ENCODE measurements at places on chromosomes 5 and 9.

DNA sequence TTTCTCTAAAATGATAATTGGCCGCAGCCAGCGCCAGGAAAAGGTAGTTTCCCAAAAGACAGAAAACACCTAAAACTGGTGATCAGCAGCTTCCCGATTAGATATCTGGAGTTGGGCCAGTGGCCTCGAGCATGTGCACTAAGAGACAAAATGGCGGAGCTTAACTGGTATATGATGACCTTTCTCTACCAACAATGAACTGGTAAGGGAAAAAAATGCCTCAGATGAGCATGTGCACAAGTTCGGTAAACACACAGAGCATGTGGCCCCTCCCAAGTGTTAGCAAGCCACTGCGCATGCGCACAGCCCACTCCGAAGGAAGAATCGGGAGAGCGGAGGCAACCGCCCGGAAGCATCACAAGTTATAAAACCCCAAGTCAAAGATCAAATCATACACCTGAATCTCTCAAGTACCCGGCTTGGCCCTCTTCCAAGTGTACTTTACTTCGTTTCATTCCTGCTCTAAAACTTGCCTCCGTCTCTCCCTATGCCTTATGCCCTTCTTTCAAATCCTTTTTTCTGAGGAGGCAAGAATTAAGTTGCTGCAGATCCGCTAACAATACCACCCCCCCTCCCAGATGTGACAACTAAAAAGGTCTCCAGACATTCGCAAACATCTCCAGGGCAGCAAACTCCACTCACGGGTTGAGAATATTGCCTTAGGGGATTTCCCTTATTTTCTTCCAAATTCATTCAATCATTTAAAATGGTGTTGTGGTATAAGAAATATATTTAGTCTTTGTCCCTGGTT lies 15.0 kb upstream of the PTBP3 start:
- DNase-seq = no peak

DNA sequence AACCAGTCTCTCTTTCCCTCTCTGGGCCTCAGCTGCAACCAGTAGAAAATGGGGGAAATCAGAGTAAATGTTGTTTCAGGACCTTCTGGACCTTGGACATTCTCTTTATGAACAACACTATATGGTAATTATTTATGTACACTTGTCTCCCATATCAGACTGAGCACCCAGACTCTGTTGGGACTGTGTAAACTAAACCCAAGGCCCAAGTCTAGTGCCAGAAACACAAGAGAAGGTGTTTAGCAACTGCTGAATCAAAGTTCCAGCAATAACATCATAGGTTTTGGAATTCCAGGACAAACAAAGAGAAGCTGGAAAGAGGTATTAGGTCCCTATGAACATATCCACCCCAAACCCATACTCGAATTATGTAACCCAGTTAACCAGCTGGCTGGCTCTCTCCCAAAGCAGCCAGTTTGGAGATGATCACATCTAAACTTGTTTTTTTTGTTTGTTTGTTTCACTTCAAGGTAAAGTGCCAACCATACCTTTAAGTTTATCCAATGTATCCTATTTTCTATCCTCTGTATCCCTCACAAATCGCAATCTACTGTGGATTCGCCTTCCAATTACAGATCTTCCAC lies 1.9 kb upstream of the RNF38 start:
- DNase-seq = no peak

GRCh38 chr5:139951296-139951924 lies 91.7 kb downstream of the NRG2 start:
- DNase-seq = no peak

- DNase-seq = no peak
Measured at GRCh38 chr9:5278486-5278885, 26.0 kb downstream of the RLN2 start.

DNA sequence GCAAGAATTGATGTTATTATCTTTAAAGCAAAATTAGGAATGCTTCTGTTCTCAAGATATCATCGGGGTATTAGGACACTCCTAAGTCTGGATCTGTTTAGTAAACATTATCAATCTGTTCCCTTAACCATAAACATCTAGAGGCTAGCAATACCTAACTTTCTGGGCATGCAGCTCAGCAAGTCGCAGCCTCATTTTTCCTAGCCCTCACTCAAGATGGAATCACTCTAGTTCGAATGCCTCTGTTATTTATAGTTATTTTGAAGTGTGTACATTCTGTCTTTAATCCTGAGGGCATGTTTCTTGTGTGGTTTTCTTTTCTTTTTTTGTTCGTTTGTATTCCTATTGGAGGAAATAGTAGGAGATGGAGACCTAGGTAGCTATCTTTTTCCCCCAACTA lies 66.9 kb downstream of the FER start:
- DNase-seq = no peak

DNA sequence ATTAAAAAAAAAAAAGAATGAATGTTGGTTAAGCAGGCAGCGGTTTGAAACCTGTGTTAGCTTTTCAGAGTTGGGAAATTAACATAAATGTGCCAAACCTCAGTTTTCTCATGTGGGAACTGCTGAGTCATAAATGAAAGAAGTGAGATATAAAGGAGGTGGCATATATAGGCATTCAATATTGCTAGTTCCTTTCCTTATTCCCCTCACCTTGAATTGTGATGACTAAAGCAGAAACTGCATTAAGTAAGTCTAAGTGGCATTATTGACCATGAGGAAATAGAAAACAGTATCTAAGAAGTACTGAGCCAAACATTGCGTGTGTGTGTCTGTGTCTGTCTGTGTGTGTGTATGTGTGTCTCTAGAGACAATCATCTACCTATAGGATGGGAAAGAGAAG lies 691.2 kb downstream of the TLR4 start:
- no peak for DNase-seq

- no peak for DNase-seq
Measured at GRCh38 chr5:151086905-151087360, 6.1 kb upstream of the TNIP1 start.

- DNase-seq = peak; percentile 33
Measured at GRCh38 chr9:2307480-2307879, 292.3 kb downstream of the SMARCA2 start.

- peak; percentile 62 for DNase-seq
Measured at GRCh38 chr5:163439092-163439425, 1.7 kb downstream of the CCNG1 start.

- peak; percentile 42 for DNase-seq
Measured at GRCh38 chr9:86287013-86287412, 4.7 kb upstream of the ISCA1 start.

- no peak for DNase-seq
Measured at GRCh38 chr5:106601620-106602019, 1069.1 kb downstream of the EFNA5 start.

- no peak for DNase-seq
Measured at GRCh38 chr5:35902046-35902672, 36.3 kb downstream of the CAPSL start.

GRCh38 chr5:134524272-134524825 lies 1.1 kb upstream of the JADE2 start:
- peak; percentile 80 for DNase-seq

DNA sequence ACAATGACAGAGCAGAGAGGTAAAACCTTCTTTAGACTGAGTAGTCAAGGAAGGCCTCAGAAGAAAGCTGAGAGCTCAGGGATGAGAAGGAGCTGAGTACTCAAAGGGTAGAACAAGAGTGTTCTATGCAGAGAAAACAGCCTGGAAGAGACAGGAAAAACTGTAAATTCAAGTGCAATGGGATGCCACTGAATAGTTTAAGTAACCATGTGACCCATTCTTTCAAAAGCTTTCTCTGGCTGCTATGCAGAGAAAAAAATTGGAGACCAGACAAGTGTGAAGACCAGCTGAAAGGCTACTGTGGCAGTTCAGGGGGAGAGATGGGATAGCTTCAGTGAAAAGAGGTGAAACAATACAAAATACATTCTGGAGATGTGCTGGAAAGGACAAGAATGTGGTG lies 61.3 kb upstream of the RNF38 start:
- no peak for DNase-seq

GRCh38 chr5:57858905-57859304 lies 376.3 kb upstream of the ACTBL2 start:
- DNase-seq = no peak

DNA sequence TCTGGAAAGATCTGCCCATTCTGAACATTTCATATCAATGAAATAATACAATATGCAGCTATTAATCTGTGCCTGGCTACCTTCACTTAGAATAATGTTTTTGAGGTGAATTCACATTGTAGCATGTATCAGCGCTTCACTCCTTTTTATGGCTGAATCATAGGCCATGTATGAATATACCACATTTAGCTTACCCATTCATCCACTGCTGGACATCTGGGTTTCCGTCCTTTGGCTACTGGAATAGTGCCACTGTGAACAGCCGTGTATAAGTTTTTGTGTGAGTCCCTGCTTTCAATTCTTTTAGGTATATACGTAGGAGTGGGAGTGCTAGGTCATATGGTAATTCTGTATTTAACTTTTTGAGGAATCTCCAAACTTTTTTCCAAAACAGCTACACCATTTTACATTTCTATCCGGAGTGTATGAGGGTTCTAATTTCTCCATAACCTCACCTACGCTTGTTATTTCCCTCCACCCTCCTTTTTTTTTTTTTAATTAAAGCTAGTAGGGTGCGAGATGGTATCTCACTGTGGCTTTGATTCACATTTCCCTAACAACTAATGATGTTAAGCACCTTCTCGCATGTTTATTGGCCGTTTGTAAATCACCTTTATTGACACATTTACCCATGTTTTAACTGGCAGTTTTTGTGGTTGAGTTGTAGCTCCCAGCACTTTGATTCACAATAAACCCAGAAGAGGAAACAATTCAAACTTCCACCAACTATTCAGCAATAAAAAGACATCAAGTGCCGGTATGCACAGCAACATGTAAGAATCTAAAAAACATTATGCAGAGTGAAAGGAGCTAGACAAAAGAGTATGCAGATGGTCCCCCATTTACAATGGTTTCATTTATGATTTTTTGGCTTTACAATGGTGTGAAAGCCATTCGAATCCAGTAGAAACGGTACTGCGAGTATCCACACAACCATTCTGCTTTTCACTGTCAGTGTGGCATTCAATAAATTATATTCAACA lies 8.1 kb downstream of the SEMA4D start:
- no peak for DNase-seq

DNA sequence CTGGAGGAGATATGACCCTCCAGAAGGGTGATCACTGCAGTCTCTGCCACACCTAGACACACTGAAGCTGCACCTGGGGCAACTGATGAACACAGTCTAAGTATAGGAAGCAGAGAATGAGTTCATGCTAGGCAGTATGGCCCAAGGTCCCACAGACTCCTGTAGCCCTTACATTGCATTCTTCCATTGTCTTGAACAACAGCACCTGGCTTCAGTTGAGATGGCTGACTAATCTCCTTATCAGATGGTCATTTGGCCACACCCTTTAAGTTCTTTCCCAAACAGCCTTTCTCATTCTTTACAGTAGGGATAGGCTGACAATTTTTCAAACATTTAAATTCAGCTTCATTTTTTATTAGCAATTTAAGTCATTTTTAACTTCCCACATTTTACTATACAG lies 23.1 kb downstream of the CENPK start:
- no peak for DNase-seq

DNA sequence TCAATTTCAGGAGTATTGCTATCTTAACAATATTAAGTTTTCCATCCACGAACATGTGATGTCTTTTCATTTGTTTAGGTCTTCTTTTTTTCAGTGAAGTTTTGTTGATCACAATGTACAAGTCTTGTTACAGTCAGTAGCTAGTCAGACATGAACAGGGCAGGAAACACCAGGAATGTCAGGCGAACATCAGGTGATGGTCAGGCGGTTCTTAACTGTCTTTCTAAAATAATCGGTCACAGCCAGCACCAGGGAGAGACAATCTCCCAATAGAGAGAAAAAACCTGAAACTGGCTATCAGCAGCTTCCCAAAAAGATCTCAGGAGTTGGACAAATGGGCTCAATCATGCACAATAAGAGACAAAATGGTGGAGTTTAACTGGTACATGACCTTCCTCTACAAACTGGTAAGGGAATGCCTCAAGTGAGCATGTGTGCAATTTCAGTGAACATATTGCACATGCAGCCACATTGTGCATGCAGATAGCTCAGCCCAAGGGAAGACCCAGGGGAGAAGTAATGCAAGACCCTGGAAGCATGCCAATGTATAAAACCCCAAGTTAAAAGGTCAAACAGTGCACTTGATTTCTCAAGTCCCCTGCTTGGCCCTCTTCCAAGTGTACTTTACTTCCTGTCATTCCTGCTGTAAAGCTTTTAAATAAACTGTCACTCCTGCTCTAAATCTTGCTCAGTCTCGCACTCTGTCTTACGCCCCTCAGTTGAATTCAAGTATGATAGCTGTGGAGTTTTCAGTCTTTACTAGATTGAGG lies 176.1 kb upstream of the RASEF start:
- no peak for DNase-seq

- DNase-seq = no peak
Measured at GRCh38 chr9:4959031-4959430, 26.0 kb upstream of the JAK2 start.

DNA sequence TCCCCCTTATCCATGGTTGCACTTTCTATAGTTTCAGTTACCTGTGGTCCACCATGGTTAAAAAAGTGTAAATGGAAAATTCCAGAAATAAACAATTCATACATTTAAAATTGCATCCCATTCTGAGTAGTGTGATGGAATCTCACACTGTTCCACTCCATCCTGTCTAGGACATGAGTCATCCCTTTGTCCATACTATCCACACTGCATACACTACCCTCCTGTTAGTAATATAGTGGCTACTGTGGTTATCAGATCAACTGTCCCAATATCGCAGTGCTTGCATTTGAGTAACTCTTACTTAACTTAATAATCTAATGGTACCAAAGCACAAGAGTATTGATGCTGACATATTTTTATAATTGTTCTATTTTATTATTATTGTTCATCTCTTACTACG lies 100.7 kb downstream of the RAB3C start:
- peak; percentile 2 for DNase-seq

DNA sequence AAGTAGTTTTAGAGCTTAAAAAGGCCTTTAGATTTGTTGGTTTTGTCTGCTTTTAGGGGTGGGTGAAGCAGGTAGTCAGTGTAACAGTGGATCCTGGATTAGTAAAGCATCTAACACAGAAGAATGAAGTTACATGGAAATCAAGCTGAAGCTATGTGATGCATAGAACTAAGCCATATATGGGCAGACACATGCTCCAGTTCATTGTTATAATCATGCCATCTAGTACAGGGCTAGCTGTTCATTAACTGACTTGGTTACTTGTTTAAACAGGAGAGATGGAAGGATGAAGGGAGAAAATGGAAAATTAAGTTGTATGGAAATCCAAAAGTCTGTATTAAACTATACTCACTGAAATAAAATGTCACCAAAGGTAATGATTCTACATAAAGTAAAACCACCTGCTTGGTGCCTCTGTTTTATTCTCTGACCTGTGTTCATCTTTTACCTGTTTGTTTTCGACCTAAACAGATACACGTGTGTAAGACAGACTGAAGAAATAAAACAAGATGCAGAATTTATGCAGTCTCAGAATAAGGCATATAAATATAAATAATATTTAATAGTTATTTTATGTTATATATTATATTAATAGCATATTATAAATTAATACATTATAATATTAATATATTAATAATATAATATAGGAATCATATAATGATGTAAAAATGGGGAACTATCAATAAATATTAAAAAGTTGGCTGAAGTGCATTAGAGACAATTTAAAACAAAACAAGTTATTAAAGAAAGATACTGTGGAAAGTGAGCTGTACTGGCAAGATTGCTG lies 33.9 kb downstream of the MRPS30 start:
- no peak for DNase-seq

Measured in RKO (cell line).